CD4-positive, alpha-beta T cell treated with Interleukin-2 at 100 ng/mL for 4 hours (primary cell): ENCODE measurements at places on chromosomes 4 and X.

DNA sequence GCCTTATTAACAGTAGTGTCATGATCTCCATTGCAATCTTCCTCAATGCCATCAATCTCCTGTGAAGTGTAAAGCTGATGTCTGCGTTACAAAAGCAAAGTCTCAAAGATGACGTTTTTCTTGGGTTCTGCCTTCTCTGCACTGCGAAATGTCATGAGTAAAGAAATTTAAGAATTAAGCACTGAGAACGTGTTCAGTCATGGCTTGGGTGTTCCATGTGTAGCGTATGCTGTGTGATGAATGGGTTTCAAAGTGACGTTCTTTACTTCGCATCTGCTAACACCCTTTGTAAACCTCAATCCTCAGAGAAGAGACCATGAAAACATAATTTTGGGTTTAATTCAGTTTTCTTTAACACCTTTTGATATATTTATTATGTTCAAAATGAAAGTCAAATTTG lies 999 bp downstream of the NAP1L5 start:
- DNase-seq, result no peak

DNA sequence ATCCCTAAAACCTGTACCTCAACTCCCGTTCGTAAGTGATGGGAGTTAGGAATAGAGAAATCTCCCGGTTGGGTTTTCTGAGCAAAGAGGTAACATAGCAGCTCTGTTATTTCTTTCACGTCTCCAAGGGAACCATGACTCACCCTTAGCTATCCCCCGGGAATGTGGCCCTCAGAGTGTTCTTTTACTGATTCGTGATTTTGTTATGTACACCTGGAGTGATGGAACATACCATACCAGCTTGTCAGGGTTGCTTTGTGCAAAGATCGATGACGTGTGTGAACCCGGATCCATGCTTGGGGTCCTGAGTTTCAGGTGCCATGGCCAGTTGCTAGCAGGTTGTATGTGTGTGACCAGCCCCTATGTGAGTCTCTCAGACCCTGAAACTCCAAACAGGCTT lies 52.6 kb downstream of the HPRT1 start:
- no peak for DNase-seq

DNA sequence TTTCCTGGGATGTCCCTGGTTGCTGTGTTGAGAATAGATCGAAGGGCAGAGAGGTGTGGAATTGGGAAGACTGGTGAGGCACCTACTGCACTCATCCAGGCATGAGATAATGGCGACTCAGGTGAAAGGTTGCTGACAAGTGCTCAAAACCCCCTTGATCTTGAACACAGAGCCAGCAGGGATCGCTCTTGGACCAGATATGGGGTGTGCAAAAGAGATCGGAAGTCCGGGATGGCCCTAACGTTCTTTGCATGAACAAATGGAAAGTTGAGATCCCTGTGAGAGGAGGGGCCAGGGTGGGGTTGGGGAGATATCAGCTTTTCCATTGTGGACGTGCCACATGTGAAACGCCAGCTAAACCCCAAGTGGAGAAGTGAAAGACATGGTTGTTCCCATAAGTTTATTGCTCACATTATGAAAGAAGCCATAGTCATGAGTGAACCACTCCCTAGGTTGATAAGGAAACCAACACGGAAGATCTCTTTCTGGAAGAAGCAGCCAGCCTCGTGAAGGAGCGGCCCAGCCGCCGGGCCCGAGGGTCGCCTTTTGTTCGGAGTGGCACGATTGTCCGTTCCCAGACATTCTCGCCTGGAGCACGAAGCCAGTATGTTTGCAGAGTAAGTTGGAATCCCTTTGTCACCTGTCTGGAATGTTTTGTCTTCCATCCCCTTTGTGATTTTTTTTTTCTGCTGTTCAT lies 22.6 kb upstream of the CLCN4 start:
- no peak for DNase-seq

GRCh38 chrX:134718966-134719317 lies 60.7 kb upstream of the PLAC1 start:
- peak; percentile 0 for DNase-seq

DNA sequence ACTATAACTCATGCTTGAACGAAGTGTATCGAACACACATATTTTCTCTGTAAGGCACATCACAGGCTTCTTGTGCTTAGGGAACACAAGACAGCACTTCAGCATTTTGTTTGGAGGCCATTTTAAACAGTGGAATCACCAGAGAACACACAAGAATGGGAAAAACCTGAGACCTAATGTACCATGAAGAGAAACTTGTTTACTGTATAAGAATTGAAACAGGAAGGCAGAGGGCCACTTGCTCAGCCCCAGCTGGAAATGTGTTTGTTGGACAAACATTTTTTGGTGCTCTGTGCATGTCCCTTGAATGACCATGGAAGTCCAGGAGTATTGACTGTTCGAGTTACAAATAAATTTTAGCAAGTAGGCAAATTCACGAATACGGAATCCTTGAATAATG lies 47.5 kb downstream of the RAPGEF2 start:
- no peak for DNase-seq

- DNase-seq, result no peak
Measured at GRCh38 chr4:8129136-8129535, 29.5 kb downstream of the ABLIM2 start.

- DNase-seq, result no peak
Measured at GRCh38 chrX:40142417-40142816, 44.7 kb upstream of the BCOR start.

- no peak for DNase-seq
Measured at GRCh38 chrX:106891762-106892460, 11.2 kb downstream of the RIPPLY1 start.

DNA sequence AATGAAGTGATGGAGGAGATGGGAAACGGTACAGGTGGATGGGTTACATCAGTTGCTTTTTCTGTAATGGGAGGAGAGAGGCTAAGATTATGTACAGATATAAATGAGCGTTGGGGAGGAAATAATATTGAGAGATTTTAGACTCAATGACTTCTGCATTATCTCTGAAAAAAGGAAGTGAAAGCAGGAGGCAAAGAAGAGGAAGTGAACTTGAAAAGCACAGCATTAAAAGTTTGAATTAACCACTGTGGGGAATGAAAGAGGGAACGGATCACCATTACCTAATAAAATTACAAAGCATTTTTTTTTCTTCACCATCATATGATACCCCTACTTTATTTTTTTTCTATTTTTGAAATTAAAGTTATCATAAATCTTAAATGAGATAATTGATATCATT lies 1025.5 kb downstream of the RPA4 start:
- no peak for DNase-seq

GRCh38 chr4:107120661-107121060 lies 84.5 kb upstream of the DKK2 start:
- DNase-seq, result no peak

DNA sequence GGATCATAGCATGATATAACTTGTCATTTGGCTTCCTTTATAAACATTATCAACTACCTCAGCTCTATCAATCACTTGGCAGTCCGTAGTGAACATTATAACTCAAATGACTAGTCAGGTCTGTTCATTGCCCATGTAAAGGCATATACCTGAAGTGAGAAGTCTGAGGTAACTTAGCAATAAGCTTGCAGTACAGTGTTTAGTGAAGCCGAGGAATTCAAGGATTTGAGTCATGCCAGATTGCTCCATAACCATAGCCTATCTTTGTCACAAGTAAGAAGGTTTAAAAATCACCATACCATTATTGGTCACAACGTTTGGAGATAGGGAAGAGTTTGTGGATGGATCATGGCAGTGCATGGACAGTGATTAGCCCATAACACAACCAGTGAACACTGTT lies 41.6 kb downstream of the AR start:
- no peak for DNase-seq

- DNase-seq, result no peak
Measured at GRCh38 chrX:85326234-85327059, 53.0 kb downstream of the POF1B start.

GRCh38 chr4:153850533-153851280 lies 61.8 kb upstream of the SFRP2 start:
- DNase-seq, result no peak

DNA sequence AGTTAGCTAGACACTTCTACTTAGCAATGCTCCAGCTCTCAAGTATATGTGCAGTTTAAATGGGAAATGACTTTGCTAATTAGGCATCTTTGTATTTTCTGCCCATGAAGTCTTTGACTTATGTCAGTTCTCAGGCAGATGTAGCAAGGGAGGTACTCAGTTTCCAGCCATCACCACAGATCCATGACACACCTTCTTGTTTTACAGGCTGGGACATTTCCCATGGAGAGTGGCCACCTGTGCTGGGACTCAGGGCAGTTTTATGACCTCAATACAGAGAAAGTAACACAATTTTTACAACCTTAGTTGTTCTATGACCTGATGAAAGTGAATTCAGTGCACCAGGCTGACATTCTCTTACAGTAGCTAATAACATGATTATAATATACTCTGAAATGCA lies 280.7 kb upstream of the GK2 start:
- no peak for DNase-seq

DNA sequence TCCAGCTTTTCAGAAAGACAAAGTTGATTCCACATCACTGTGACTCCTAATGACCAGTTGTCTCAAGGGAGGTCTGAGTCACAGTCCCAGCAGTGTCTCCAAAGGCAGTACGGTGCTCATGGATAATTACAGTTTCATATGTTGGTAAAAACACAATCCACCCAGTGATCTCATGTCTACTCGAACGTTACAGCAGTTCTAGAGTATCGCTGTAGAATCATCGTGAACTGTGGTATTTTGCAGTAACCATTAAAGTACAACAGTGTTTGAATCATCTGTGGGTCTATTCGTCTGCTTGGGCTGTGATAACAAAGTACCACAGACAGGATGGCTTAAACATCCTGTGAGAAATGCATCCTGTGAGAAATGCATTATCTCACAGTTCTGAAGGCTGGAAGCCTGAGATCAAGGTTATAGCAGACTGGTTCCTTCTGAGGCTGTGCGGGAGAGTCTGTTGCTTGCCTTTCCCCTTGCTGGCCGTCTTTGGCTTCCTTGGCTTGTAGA lies 121.1 kb upstream of the SORBS2 start:
- no peak for DNase-seq

DNA sequence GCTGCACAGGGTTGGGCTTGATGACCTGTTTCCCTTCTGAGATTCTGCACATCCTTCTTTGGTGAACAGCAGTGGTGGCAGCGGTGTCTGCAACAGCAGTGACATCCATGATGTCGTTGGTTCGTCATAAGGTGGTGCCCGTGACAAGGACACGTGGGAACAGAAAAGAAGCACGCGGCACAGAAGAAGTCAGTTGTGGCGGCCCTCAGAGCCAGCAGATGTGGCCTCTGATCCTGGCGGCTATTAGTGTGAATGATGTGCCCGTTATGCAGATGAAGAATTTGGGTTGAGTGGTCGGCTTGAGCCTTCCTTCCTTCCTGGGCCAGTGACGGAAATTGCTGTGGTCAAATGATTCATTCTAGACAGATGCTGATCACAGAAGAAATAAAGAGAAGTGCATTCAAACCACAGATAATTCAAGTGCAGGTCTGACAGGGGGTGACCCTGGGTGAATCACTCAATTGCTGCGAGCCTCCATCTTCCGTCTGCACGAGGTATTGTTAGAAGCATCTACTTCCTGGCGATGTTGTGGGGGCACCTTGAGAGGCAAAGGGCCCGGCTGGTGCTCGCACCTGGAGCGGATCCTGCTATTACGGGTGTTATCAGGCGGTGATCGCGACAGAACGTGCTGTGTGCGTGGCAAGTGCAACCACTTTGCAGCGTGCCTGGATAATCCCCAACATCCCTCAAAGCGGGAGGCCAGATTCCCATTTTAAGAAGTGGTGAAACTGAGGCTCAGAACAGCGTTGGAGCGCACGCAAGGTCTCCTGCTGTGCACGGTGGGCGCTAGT lies 215.2 kb upstream of the PSAPL1 start:
- peak; percentile 70 for DNase-seq

DNA sequence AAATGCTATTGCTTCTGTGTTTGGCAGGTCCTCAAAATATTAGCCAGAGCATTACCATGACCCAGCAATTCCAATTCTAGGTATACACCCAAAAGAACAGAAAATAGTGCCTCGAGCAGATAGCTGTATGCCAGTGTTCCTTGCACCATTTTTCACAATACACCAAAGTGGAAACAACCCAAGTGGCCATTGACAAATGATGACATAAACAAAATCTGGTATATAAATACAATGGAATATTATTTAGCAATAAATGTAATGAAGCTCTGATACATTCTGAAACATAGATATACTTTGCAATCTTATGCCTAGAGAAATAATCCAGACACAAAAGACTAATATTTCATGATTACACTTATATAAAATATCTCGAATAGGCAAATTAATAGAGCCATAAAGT lies 451.8 kb upstream of the PCDH7 start:
- DNase-seq, result no peak

GRCh38 chr4:189311251-189311650 lies 629.4 kb upstream of the FRG1 start:
- no peak for DNase-seq

- DNase-seq, result no peak
Measured at GRCh38 chr4:128768373-128768996, 41.0 kb upstream of the JADE1 start.

DNA sequence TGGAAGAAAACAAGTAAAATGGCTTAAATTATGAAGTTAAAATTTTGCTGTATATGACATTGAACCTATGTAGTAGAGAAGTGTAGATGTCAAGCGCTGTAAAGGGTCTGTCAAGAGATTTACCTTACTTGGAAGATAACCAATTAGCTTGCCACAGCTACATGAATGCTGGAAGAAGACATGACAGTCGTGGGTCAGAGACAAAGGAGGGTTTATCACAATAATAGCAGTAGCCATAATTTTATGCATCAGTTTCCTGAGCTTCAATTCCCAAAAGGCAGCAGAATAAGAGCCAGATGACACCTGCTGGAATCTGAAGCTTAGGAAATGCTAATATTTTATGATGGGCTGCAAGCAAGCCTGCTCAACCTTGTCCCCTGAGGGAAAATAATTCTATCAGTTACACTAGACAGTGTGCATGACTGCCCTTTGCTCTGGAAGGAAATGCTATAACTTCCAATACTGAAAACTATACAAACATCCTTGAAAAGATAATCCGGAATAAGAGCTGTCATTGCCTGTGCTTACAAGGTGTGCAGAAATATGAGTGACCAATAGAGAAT lies 292.9 kb downstream of the PRDM5 start:
- no peak for DNase-seq

DNA sequence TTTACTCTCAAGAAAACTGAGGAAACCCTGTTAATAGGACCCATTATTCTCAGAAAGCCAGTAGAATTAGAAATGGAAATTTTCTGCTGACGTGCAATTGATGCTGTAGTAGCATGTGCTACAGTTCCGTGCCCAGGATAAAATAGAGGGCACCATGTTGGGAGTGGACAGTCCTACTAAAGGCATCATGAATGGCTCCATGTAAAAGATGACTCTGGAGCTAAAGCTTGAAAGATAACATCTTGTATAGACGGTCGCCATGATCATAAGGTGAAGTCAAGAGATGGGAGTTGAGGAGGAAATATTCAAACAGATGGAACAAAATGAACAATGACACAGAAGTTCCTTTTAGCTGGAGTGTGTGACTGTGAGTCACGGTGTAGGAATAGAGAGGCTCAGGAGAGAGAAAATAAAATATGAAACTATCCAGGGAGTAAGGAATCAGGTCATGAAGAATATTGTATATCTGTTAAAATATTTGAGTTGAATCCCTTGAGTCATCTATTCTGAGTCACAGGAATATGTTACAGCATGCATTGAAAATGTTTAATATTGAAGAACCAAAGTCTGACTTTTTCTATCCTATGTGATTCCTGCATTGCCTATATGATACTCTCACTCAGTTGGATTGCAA lies 31.8 kb downstream of the ANXA10 start:
- DNase-seq, result no peak

GRCh38 chr4:117421706-117422105 lies 336.3 kb upstream of the TRAM1L1 start:
- DNase-seq, result no peak

GRCh38 chrX:112043997-112044396 lies 38.6 kb downstream of the TRPC5 start:
- no peak for DNase-seq

GRCh38 chr4:143728166-143728565 lies 27.7 kb upstream of the FREM3 start:
- no peak for DNase-seq
